ENCODE measurements at places on chromosomes 12 and 14.

- DNase-seq: no peak
These were observed 316.3 kb downstream of the TMTC2 start for GRCh38 chr12:83003026-83003425.

DNA sequence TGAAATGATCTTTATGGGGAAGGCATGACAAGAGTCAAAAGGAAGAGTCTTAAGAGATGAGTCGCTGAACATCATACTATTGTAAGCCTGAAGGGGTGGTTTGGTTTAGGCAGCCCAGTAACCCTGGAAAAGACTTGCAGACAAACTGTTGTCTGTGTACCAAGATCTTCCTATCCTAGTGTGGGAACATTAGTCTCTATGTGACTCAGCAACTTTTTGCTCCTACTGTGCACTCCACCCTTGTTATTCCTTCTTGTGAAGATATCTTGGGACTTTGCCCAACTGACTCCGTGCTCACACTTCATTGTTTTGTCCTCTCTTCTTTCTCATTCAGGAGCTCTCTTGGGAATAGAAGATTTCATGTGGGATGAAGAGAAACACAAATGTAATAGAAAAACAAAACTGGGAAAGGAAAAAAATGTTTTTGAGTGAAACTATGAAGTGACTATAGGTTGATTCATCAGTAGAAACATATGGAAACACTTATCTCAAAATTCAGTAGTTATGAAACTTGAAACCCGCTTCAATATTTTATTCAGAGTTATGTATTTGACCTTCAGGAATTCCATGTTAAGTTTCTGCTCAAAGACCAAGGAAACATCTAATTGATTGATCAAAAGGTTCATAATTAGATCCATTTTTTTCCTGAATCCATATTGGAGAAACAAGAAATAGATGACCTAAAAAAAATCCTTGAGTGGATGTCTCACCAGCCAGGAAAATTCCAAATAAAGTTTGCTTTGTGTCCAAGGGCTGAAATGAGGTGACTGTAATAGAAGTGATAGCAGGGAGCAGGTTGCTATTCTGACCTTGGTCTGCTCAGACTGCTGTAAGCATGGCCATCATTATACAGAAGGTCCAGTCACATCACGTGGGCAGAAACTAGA lies 67.2 kb downstream of the BTG1 start:
- peak; percentile 60 for DNase-seq

GRCh38 chr12:32618115-32618514 lies 61.0 kb upstream of the DNM1L start:
- DNase-seq: no peak

DNA sequence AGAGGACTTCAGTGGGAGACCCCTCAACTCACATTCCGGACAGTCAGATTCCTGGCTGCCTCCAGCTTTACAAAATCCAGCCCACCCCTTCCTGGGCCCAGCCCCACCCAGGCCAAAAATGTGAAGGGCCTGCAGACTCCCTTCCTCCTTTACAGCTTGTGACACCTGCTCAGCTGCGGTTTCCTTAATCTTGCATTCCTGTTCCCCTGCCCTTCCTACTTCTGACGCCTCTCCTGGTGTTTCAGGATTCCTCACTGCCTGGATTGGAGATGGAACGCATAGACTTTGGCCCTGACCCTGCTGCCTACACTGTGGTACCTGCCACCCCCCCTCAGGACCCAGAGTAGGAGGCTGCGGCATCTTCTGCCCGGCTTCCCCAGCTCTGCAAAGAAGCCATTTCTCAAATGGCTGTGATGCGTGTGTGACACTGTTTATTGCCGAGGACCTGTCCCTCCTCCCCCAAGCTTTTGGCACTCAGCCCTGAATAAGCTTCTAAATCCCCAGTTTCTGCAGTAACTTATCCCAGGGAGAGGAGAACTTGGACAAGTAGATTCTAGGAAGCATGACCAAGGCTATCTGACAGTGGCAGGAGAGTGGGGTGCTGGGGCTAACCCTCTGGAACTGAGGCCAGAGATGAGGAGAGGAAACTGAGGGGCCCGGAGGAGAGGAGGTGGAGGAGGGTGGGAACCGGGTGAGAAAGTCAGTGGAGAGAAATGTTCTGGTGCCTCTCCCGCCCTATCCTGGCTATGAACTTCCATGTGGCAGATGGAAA lies 24.9 kb upstream of the BCDIN3D start:
- DNase-seq: no peak

DNA sequence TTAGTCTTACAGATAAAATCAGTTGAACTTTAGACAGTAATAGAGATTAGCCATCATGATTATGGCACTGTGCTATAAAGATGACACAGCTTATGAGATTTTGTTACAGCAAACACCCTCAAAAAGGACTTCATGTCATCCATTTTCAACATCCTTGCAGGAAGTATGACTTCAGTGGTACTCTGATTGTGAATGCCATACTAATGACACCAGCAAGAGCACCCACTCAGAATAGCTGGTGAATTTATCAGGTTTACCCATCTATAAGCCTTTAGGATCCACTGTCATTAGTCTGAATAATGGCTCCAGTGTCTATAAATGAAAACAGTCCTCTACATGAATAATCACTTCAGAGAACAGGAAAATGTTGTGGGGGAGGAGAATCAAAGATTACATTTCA lies 615.2 kb downstream of the RPS29 start:
- peak; percentile 74 for DNase-seq

DNA sequence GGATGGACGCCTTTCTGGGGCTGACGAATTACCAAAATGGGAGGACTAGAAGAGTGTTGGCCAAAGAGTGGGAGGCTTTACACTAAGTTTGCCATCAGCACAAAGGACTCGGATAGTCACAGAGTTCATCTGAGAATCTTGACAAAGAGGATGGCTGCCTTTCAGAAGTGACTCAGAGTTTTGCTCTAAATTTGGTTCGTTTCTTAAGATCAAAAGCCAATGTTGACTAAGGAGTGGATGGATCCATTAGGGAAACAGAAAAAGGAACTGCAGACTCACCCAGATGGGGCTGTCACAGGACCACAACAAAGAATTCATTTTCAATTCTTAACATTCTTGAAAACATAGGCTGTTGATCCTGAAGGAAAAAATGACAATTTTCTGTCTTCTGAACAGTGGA lies 81.3 kb upstream of the DUSP6 start:
- no peak for DNase-seq

DNA sequence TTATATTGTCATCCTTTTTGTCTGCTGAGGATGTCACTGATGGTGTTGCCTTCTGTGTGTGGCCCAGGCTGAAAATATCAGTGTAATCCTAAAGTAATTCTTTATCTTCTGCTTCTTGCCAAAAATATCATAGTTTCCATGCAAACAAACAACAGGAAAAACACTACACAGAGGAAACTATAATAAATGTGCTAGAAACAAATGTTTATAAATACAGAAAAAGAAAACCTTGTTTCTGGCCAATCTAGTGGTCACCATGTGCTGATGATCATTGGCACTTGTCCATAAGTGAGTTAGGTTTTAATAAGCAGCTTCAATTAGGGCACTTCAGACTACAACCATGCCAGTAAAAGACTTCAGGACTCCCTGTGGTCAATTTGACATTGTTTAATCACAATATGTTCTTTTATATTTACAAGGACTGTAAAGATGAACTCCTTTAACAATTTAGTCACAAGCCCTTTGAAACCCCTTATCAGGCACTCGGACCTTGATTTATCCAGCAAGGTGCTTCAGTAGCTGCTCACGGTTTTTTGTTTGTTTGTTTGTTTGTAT lies 124.8 kb downstream of the TMTC3 start:
- peak; percentile 35 for DNase-seq

- DNase-seq: no peak
These were observed 149.9 kb downstream of the KIF26A start for GRCh38 chr14:104288272-104288671.

DNA sequence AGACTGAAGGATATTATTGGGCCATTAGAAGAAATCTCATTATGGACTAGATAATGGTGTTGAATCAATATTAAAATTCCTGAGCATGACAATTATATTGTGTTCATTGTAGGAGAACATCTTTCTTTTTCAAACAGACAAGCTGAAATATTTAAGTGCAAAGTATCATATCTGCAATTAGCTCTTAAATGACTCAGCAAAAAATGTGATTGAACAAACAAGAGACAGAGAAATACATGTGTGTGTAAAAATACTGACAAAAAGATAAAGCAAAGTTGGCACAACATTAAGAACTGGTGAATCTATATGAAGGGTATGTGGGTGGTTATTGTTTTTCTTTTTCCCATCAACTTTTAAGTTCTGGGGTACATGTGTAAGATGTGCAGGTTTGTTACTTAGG lies 9.5 kb downstream of the CEP290 start:
- no peak for DNase-seq

DNA sequence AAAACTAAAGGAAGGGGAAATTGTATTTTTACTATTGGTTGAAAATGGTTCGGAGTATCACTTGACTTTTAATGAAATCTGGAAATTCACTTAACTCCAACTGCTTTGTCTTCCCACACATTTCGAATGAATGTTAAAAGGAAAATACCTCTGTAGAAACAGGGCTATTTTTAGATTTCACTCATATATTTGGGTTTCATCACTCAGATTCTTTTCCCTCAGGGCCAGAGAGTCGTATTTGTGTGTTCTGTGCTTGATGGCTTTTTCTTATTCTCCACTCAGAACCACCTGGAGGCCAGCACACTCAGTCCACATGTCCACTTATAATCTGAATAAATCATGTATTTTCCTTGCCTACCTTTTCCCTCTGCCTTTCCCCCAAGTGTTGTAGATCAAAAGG lies 40.0 kb downstream of the DAAM1 start:
- DNase-seq: no peak

DNA sequence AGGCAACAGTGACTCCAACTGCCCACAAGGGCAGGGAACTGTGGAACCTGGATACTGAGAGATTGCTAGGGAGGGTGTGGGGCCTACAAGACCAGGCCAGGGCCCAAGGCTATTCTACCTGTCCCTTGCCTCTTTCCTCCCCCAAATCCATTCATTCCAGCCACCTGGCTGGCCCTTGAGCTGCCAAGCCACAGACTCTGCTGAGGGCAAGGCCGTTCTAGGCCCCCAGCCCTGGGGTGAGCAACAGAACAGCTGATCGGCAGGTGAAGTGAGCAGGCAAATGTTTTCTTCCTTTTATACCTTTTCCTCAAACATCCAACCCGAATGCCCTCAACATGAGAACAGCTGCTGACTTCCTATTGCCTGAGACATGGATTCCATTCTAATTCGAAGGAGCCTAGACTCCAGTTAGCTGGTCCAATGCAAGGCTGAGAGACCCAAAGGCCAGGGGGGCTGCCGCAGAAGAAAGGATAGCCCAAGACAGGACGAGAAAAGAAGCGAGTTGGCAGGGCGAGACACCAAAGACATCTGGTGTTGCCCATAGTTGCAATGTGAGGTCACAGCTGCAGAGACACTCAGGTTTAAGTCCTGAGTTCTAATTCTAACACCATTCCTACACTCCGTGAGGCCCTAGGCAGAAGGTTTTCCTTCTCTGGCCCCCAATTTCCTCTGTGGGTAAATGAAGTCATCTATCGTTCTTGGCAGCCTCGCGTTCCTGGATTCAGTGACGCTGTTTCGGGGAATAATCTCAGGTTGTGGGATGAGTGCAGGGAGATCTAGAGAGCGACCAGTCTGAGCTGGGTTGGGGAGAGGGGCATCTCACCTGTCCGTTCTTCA lies 1.7 kb downstream of the C1QL4 start:
- DNase-seq: no peak

GRCh38 chr12:3489057-3489456 lies 1.9 kb upstream of the PRMT8 start:
- no peak for DNase-seq

DNA sequence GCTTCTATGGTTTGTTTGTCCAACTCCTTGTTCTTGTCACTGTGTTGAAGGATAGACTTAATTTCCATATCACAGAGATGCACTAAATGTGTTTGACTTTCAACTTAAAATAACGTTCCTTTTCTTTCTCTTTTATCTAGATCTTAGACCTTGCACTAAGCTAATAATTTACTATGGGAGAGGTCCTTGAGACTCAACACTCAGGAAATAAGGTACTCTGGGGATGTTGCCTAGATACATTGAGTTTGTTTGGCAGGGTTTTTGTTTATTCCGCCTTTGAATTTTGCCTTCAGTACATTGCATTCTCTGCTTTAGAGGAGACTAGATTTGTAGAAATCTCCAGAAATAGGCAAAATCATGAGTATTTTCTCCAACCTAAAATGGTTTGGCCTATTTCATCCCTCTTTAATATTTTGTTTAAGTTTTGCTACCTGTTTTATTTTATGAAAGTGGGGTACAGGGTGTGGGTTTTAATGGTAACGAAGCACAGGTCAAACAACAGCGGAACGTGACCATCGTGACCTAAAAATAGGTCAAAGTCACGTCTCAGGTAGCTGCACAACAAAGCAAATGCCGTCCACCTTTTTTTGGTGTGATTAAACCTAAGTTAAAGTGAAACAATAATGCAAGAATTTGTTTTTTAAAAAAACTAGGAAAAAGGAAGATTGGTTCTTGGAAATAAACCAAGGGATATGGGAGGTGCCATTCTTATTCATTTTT lies 115.3 kb upstream of the CPSF6 start:
- no peak for DNase-seq

- DNase-seq: no peak
These were observed 1.3 kb downstream of the KSR2 start for GRCh38 chr12:117967512-117967911.

DNA sequence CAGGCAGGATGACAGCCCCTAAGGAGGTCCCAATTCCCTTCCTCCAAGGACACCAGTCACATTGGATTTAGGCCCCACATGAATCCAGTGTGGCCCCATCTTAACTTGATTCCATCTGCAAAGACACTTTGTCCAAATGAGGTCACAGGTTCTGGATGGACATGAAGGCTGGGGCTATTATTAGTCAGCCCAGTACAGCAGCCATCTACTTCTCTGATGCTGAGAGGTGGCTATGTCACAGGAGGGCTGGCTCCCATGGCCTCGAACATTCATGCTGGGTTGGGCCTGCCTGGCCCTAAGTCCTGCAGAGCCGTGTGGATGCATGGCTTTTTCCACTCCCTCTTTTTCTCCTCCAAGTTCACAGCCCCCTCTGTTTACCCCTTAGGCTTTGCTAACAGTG lies 35.9 kb downstream of the SLC15A4 start:
- no peak for DNase-seq
